ENCODE measurements at places on chromosomes 6 and 20. TPM values are rescaled to one million over a fixed set of nuclear protein-coding genes. Genes with fewer than 3 reads are reported as not detected.

GRCh38 chr6:95203153-95203754 is 374.1 kb upstream of the MANEA start:
- H3K27me3 ChIP-seq: no peaks in the 10 kb centered on the region
- no peaks in the 10 kb centered on the region for H3K4me1 ChIP-seq
- peak; percentile 6 for DNase-seq

GRCh38 chr20:16441546-16442164 is 131.6 kb downstream of the KIF16B start:
- H3K27me3 ChIP-seq: no peaks in the 10 kb centered on the region
- no peak for DNase-seq
- no peaks in the 10 kb centered on the region for H3K36me3 ChIP-seq
- no peaks in the 10 kb centered on the region for H3K4me1 ChIP-seq
- H3K27ac ChIP-seq: no peak overlapping the region

GRCh38 chr6:44645276-44645675 is 257.8 kb downstream of the CDC5L start:
- no peak overlapping the region for H3K27ac ChIP-seq
- H3K36me3 ChIP-seq: no peaks in the 10 kb centered on the region
- no peaks in the 10 kb centered on the region for H3K4me1 ChIP-seq
- no peak for DNase-seq
- no peak overlapping the region for H3K4me3 ChIP-seq

Gene MRPS26
- 43.9 TPM for total RNA-seq

DNA sequence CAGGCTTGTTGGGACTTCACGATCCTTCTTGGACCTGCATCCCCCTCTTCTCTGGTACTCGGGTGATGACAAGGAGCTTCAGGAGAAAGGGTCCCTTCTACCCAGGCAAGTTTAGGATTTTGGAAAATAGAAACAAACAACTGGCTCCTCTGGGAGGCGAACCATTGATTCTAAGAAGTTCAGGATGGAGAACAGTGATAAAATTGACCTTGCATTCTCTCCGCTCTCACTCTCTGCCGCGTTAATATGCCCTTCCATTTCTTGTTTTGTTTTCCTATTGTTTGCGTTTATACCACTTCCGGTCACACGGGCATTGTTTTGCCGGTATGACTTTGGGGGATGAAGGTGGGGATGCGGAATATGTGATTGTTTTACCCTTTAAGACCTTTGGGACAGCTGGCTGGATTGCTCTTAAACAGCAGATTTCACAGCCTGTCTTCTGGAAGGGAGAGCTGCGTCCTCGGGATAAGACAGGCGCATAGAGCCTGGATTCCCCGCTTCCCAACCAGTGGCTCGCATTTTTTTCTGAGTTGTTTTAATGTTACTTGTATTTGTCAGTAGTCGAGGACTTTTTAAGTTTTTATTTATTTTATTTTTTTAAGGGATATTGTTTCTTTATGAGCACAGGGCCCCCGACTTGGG is 144.3 kb upstream of the ZNF184 start:
- H3K27ac ChIP-seq: no peak overlapping the region
- peaks cover 7% of the 10 kb centered on the region for H3K27me3 ChIP-seq
- DNase-seq: peak; percentile 52
- H3K4me1 ChIP-seq: peaks cover 7% of the 10 kb centered on the region

Gene PRDM13
- total RNA-seq: not detected

DNA sequence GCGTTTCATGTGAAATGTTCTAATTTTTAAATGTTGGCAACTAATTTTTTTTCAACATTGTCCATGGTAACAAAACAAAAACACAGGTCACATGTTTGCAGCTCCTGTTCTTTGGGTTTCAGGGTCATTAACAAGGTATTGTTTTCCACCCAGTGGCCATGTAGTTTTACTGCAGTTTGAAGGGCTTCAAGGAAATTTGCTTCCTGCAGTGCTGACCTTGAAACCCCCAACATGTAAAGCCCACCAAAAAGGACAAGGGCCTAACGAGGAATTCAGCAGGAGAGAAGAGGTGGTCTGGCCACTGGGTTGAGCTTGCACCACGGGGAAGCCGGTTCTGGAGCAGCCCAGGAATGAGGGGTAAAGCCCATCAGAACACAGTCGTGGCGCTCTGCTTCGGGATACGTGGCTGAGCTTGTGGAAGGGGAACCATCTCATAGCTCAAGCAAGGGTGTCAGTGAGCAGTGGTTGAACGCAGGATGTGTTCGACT is 13.9 kb upstream of the KLHL31 start:
- H3K27me3 ChIP-seq: peaks cover 2% of the 10 kb centered on the region
- H3K4me1 ChIP-seq: no peaks in the 10 kb centered on the region
- no peak overlapping the region for H3K4me3 ChIP-seq
- H3K27ac ChIP-seq: no peak overlapping the region

DNA sequence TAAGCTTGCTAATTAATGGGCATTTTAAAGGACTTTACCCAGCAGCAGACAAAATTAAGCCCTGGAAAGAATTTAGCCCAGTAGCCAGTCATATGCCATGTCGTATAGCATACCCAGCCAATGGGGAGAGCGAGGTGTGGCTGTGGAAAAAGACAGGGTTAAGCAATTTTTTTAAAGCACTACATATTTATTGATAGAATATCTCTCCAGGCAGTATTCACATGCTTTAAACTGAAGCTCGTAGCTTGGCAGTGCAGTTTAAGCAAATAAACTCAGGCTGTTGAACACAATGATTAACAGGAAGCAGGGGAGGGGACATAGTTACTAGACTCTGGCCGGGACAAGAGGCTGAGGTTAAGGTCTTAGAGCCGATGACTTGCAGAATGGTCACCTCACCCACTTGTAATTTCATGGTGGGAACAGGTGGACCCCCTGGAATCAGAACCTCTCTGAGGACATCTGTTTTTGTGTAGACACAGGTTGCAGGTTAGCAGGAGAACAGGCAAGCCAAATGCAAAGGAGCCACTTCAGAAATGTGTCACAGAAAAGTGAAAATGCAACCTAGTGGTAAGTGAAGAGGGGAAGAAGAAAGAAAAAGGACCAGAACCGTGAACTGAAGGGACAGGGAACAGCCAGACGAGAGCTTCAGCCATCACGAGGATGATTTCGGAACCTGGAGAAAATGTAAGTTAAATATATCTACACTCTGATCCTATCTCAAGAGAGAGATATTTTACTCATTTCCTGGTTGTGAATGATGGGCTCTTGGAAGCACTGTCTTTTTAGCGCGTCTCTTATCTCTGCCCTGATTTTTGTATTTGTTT is 7.2 kb downstream of the GCNT2 start:
- peak overlapping the region; percentile 42 for H3K4me3 ChIP-seq
- DNase-seq: peak; percentile 85
- no peaks in the 10 kb centered on the region for H3K27me3 ChIP-seq
- peak overlapping the region; percentile 93 for H3K27ac ChIP-seq
- H3K4me1 ChIP-seq: peaks cover 29% of the 10 kb centered on the region
- H3K36me3 ChIP-seq: no peaks in the 10 kb centered on the region

GRCh38 chr6:55141611-55142010 is 32.7 kb upstream of the HCRTR2 start:
- H3K27me3 ChIP-seq: no peaks in the 10 kb centered on the region
- H3K4me3 ChIP-seq: no peak overlapping the region
- H3K36me3 ChIP-seq: no peaks in the 10 kb centered on the region
- no peaks in the 10 kb centered on the region for H3K4me1 ChIP-seq

GRCh38 chr6:36479256-36479655 is 36.5 kb downstream of the KCTD20 start:
- H3K27me3 ChIP-seq: no peaks in the 10 kb centered on the region
- H3K4me3 ChIP-seq: no peak overlapping the region
- H3K4me1 ChIP-seq: no peaks in the 10 kb centered on the region
- peaks cover 9% of the 10 kb centered on the region for H3K36me3 ChIP-seq
- no peak for DNase-seq

DNA sequence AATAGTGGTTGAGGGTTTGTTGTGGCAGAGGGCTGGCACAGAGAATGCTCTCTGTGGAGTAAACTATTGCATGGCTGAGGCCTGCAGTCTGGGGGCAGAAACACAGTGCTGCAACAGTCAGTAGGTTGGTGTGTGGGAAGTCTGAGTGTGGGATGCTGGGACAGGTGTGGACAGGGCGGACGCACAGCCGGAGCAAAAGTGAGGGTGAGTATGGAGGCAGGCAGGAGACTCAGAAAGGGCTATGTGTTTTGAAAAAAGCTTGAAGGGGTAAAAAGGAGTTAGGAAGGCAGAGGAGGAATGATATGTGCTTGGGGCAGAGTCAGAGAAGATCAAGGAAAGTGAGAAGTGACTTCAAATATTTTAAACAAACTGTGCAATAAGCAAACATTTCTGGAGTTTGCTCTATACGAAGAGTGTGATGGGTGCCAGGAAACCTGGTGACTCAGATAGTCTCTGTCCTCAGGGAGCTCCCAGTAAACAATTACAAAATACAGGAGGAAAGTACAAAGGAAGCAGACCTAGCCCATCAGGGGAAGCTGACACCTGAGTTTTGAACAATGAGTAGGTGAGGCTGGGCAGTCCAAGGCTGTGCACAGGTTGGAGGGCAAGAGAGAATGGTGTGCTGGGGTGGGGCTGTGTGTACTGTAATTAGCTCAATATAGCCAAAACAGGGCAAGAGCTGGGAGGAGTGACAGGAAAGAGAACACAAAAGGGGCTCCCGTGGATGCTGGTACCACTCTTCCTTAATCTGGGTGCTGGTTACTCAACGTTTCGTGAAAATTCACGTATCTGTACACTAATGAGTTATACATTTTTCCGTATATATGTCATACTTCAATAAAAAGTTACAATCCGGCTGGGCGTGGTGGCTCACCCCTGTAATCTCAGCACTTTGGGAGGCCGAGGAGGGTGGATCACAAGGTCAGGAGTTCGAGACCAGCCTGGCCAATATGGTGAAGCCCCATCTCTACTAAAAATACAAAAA is 55.2 kb downstream of the PIGU start:
- H3K4me1 ChIP-seq: peaks cover 3% of the 10 kb centered on the region
- peaks cover 2% of the 10 kb centered on the region for H3K36me3 ChIP-seq
- no peak overlapping the region for H3K27ac ChIP-seq
- H3K27me3 ChIP-seq: no peaks in the 10 kb centered on the region

GRCh38 chr20:61712688-61713087 is 353.0 kb downstream of the TAF4 start:
- H3K36me3 ChIP-seq: no peaks in the 10 kb centered on the region
- H3K27me3 ChIP-seq: no peaks in the 10 kb centered on the region
- no peak overlapping the region for H3K4me3 ChIP-seq
- H3K4me1 ChIP-seq: no peaks in the 10 kb centered on the region

DNA sequence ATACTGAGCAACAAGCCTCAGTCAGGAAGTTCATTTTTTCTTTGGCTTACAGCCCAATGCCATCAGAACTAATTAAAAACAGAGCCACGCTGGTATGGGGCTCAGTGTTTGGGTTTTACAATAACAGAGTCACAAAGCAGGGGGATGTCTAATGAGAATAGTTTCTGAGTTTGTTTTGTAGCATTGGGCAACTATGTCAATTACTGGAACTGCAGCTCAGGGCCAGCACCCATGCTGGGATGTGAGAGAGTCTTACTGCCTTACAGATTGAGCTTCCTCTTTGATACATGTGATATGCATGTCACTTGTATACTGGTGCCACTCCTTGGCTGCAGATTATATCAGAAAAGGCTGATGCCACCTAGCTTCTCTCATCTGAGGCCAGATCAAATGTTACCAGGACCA is 117.6 kb downstream of the TFAP2B start:
- no peaks in the 10 kb centered on the region for H3K4me1 ChIP-seq
- DNase-seq: peak; percentile 9
- no peaks in the 10 kb centered on the region for H3K36me3 ChIP-seq
- no peak overlapping the region for H3K4me3 ChIP-seq

GRCh38 chr6:56050530-56051201 is 175.3 kb upstream of the BMP5 start:
- no peak overlapping the region for H3K4me3 ChIP-seq
- H3K27me3 ChIP-seq: no peaks in the 10 kb centered on the region
- peaks cover 28% of the 10 kb centered on the region for H3K4me1 ChIP-seq
- H3K27ac ChIP-seq: no peak overlapping the region
- H3K36me3 ChIP-seq: no peaks in the 10 kb centered on the region

- no peak overlapping the region for H3K27ac ChIP-seq
- no peak overlapping the region for H3K4me3 ChIP-seq
- no peaks in the 10 kb centered on the region for H3K4me1 ChIP-seq
- no peak for DNase-seq
These were observed 396.7 kb upstream of the JARID2 start for GRCh38 chr6:14849185-14849584.

DNA sequence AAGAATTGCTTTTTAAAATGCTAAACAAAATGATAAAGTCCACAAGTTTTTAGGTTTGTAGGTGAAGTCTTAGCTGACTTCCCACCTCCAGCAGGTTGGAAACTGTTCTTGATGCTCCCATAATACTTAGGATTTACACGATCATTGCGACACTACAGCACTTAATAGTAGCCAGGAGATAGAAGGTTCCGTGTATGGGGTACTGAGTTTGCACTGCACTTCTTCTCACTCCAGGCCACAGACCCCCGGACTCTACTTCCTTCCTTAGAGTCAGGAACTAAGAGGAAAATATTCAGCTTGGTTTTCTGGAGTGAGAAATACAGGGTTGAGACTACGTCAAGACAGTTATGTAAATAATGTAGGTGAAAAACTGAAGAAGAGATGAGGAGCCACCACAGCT is 56.1 kb upstream of the SGK1 start:
- H3K27me3 ChIP-seq: no peaks in the 10 kb centered on the region
- H3K36me3 ChIP-seq: no peaks in the 10 kb centered on the region
- H3K27ac ChIP-seq: no peak overlapping the region
- no peak for DNase-seq

- H3K36me3 ChIP-seq: no peaks in the 10 kb centered on the region
- H3K27me3 ChIP-seq: no peaks in the 10 kb centered on the region
- H3K4me3 ChIP-seq: no peak overlapping the region
- DNase-seq: no peak
- no peaks in the 10 kb centered on the region for H3K4me1 ChIP-seq
- no peak overlapping the region for H3K27ac ChIP-seq
These were observed 45.2 kb downstream of the KIF16B start for GRCh38 chr20:16528078-16528477.

GRCh38 chr6:81831274-81831673 is 78.8 kb upstream of the TENT5A start:
- no peak overlapping the region for H3K4me3 ChIP-seq
- H3K4me1 ChIP-seq: no peaks in the 10 kb centered on the region
- no peaks in the 10 kb centered on the region for H3K27me3 ChIP-seq
- DNase-seq: no peak
- H3K27ac ChIP-seq: no peak overlapping the region
- H3K36me3 ChIP-seq: no peaks in the 10 kb centered on the region

- peak; percentile 36 for DNase-seq
- peaks cover 25% of the 10 kb centered on the region for H3K4me1 ChIP-seq
- H3K27ac ChIP-seq: no peak overlapping the region
- H3K36me3 ChIP-seq: no peaks in the 10 kb centered on the region
- H3K4me3 ChIP-seq: no peak overlapping the region
- peaks cover 74% of the 10 kb centered on the region for H3K27me3 ChIP-seq
These were observed 41.1 kb upstream of the OSTM1 start for GRCh38 chr6:108115598-108116058.

- no peak overlapping the region for H3K4me3 ChIP-seq
- no peak overlapping the region for H3K27ac ChIP-seq
- H3K27me3 ChIP-seq: no peaks in the 10 kb centered on the region
- H3K36me3 ChIP-seq: no peaks in the 10 kb centered on the region
- H3K4me1 ChIP-seq: no peaks in the 10 kb centered on the region
These were observed 46.3 kb downstream of the PKHD1 start for GRCh38 chr6:52041134-52041533.

- no peaks in the 10 kb centered on the region for H3K27me3 ChIP-seq
- DNase-seq: no peak
- no peak overlapping the region for H3K27ac ChIP-seq
- no peak overlapping the region for H3K4me3 ChIP-seq
These were observed 169.5 kb upstream of the HDAC2 start for GRCh38 chr6:114140416-114140815.
